ENCODE measurements at places on chromosomes 1 and 21.

DNA sequence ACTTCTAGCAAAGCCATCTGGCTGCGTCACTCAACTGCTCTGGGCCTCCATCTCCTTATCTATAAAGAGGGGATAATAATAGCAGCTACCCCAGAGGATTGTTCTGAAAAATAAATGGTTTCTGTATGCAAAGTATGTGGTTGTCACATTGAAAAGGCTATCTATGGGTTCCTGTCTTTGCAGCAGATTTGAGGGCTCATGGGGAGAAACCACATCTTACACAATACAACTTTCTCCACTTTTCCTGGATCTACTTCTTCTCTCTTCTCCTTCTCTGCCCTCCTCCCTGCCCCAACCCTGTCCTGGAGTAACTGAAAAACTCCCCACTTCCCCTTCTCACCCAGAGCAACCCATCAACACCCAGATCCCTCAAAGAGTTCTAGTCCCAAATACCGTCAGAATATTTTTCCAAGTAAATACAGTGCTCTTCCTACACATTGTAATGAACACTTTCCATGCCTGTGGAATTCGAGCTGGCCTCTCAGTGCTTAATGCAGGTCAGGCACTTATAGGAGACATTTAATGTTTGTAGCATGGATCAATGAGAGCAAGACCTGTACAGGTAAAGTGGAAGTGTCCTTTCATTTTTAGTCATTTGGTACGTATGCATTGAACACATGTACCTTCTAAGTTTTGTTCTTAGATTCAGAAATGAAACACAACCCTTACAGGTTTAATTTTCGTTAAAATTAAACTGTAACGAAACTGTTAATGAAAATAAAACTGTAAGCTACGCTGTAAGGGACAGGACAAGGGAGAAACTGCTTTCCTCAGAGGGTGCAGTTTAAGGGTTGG lies 131.9 kb downstream of the AK5 start:
- DNase-seq = no peak

GRCh38 chr21:43702785-43703034 lies 16.2 kb upstream of the PDXK start:
- DNase-seq = no peak

DNA sequence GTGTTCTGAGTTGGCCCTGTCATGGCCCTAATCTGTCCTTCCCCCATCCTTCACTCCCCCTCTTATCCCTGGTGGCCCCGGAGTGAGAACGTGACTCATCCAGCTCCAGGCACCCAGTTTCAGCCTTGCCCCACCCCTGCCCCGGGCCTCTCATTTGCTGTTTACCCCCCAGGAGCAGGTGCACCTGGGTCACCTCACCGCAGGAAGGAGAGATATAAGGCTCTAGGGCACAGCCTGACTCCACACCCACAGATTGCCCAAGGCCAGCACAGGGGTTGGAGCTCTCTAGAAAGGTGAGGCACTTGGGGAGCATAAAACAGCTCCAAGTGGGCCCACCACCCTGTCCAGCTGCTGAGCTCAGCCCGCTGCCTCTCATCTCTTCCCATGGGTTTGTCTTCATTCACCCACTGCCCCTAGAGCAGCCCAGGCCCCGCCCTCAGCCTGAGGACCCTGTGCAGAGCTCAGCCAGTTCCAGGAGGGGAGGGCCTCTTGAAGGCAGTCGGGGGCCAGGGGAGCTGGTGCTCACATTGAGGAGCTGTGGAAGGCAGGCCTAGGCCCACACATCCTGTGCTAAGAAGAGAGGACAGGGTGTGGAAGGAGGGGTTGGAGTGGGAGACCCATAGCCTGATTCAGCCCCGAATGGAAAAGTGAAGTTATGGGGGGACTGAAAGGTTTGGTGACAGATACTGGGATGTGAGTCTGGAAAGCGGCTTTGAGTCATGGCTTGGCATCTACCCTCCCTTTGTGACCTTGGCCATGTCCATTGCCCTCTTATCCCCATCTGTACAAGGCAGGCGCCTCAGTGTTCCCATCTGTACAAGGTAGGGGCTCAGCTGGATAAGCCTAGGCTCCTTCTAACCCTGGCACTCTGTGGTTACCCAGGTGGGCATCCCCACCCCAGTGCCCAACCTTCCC lies 16.1 kb upstream of the GPR37L1 start:
- DNase-seq = no peak

- no peak for DNase-seq
These were observed 517 bp downstream of the IPO13 start for GRCh38 chr1:43947061-43947873.

GRCh38 chr21:36710729-36711048 lies 11.8 kb downstream of the SIM2 start:
- no peak for DNase-seq

GRCh38 chr1:183234660-183235476 lies 48.8 kb downstream of the LAMC2 start:
- DNase-seq = no peak

GRCh38 chr1:34842952-34843371 lies 16.6 kb downstream of the SMIM12 start:
- no peak for DNase-seq
